GM13977 (cell line): ENCODE measurements at places on chromosomes 5 and 9.

GRCh38 chr5:78543292-78543691, 105.3 kb downstream of the LHFPL2 start:
- DNase-seq: no peak

- DNase-seq: peak; percentile 69
Measured at GRCh38 chr5:181052672-181053487, 12.8 kb downstream of the BTNL9 start.

DNA sequence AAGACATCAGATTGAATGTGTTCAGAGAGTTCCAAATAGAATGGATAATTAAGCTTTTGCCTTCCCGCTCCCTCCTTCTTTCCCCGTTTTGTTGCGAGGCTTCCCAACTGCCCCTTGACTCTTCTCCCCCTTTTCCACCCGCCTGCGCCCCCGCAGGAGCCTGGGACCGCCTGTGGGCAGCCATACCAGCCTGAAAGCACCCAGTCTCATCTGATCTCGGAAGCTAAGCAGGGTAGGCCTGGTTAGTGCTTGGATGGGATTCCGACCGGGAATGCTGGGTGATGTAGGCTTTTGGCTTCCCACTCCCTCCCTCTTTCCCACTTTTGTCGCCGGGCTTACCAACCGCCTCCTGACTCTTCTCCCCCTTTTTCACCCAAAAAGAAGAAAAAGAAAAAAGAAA, 6.8 kb upstream of the HSD17B4 start:
- DNase-seq: no peak

GRCh38 chr9:78605041-78606000, 308.4 kb downstream of the PSAT1 start:
- DNase-seq: no peak

- no peak for DNase-seq
Measured at GRCh38 chr5:149289301-149289700, 17.6 kb downstream of the AFAP1L1 start.

DNA sequence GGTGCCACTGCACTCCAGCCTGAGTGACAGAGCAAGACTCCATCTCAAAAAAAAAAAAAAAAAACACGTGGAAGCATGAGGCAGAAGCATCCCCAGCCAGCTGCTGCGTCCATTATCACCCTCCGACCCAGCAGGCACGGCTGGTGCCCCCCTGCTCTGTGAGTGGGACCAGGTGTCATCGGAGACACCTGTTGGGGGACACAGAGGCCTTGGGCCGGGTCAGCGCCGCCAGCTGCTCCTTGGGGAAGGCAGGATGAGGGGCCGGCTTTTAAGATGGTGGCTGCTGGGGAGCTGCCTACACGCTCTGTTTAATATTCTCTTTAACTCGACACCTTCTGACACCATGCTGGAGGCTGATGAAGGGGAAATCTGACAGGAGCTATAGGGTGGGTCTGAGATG, 80.2 kb upstream of the RUFY1 start:
- DNase-seq: no peak
